Uterus (tissue), 4 donors: ENCODE measurements at places on chromosomes 7 and 10. TPM values are rescaled to one million over a fixed set of nuclear protein-coding genes. Genes with fewer than 3 reads are reported as not detected.

- DNase-seq, result no peak
Observed at GRCh38 chr10:133527771-133528271, 658 bp downstream of the CYP2E1 start.

DNA sequence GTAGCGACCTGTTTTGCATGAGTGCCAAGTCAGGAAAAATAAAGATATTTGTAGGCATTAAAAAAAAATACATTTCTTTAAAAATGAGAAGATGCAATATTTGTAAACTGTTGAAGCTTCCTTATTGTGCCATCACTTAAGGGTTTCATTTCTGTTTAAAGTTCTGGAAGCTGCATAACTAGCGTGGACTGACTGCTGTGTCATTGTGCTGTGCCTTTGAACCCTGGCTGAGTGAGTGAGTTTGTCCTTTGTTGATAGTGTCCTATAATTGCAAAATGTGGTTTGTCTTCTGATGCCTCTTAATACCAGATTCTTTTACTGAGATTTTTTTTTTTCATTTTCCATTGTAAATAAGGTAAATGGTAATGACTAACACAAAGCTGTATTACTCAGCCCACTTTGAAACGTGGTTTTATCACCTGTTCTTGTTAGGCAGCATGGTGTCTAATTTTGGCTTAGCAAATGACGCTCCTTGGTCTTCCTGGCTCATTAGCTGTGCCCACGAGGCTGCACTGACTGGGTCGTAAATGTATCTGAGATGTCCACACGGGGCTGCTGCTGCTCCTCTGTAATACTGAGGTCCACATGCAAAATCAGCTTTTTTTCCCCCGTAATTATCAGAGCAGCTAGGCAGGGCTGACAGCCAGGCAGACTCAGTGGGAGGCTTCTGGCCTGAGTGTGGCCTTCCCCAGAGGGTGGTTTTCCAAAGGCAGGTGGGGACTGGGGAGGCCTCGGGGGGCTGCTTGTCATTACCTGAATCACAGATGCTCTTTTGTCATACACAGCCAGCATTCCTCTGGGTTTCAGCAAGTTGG lies 14.8 kb downstream of the ZSCAN25 start:
- DNase-seq, result no peak

DNA sequence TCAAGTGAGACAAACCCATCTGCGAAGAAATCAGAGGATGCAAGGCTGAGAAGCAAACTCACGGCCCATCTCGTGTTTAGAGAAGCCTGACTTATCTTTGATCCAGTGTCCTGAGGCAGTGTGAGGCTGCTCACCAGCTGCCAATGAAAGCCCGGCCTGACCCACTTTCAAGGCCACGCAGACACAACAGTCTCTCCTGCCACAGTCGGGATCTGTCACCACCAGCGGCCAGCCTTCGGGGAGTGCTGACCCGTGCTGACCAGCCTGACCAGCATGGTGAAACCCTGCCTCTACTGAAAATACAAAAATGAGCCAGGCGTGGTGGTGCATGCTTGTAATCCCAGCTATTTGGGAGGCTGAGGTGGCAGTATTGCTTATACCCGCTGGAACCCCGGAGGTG lies 7.4 kb upstream of the DNAJB6 start:
- DNase-seq, result no peak

GRCh38 chr10:86691333-86692022 lies 23.2 kb downstream of the LDB3 start:
- no peak for DNase-seq

DNA sequence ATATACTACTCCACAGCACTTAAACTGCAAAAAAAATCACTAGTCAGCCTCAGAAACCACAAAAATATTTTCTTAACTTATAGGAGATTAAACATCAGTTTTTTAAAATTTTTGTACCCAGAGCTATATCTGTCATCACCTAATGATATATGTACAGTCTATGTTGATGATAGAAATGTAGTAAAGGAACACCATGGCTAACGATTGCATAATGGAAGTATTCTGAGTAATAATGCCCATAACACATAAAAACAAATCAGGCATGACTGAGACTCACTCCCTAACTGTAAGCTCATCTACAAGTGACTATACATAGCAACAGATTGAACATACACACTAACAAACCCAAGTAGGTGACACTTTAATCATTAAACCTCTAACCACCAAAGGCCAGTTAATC lies 51.3 kb downstream of the TSPAN12 start:
- DNase-seq, result no peak

DNA sequence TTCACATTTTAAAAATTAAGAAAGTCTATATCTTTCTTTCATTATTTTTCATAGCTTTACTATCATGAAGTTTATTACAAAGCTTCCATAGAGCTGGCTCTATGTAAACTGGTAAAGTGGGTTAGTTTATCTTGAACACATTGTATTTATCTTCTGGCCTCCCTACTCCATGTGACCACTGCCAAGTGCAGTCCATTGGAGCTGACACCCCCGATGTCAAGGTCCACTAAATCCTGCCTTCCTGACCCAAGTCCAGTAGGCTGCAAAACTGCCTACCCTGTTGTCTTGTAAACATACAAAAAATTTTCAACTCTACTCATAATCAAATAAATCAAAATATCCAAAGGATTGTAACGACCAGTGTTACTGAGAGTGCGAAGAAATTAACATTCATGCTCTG lies 10.2 kb downstream of the DNAJC12 start:
- DNase-seq, result no peak

GRCh38 chr7:85512790-85513189 lies 325.9 kb upstream of the SEMA3D start:
- DNase-seq, result no peak

DNA sequence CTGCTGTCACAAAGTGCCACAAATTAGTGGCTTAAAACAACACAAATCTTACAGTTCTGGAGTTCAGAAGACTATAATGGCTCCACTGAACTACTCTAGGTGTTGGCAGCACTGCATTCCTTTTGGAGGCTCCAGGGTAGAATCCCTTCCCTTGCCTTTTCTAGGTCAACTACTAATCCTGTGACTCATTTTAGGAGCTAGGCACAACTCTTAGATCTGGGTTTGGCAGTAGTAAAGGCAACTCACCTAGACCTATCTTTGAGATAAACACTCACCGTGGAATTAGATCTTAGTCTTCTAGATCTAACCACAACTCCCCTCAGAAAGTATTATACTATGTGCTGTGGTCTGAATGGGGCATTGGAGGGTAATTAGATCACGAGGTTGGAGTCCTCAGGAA lies 60.4 kb downstream of the ANKIB1 start:
- no peak for DNase-seq

GRCh38 chr7:30575910-30576309 lies 18.8 kb upstream of the GARS1 start:
- DNase-seq, result no peak

- no peak for DNase-seq
Observed at GRCh38 chr10:127347202-127347959, 151.0 kb upstream of the INSYN2A start.

- DNase-seq, result no peak
Observed at GRCh38 chr10:78079411-78079810, 45.7 kb downstream of the RPS24 start.

- no peak for DNase-seq
Observed at GRCh38 chr10:104892879-104893617, 252.0 kb downstream of the SORCS3 start.

DNA sequence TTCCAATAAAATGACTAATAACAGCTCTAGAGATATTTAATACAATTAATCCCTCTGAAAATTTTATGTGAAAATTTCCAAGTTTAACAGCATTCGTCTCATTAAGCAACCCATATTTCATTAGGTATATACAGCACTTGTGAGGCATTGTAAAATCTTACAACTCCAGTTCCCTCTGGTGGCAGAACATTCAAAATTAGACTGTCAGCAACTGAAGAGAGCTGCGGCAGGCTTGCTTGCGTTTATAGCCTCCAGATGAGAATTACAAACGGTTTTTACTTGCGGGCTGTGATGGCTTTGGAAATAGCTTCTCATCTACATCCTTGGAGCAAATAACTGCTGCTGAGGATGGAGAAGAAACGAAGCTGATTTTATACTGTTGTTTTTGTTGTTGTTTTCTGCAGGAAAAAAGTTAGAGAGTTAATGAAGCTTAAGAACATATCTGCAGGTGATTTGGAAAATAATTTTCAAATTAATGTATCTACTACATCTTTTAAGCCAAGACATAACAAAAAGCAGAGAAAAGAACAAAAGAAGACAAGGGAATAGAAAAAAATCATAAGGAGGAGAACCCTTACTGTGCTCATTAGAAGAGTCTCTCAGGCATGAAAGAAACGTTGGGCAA lies 171.3 kb downstream of the MAGI2 start:
- DNase-seq, result no peak

- no peak for DNase-seq
Observed at GRCh38 chr10:76301950-76302349, 870.5 kb downstream of the LRMDA start.

- DNase-seq, result no peak
Observed at GRCh38 chr7:157658851-157659412, 322.1 kb downstream of the DNAJB6 start.

- DNase-seq, result no peak
Observed at GRCh38 chr10:90412582-90412981, 445.3 kb downstream of the HTR7 start.

DNA sequence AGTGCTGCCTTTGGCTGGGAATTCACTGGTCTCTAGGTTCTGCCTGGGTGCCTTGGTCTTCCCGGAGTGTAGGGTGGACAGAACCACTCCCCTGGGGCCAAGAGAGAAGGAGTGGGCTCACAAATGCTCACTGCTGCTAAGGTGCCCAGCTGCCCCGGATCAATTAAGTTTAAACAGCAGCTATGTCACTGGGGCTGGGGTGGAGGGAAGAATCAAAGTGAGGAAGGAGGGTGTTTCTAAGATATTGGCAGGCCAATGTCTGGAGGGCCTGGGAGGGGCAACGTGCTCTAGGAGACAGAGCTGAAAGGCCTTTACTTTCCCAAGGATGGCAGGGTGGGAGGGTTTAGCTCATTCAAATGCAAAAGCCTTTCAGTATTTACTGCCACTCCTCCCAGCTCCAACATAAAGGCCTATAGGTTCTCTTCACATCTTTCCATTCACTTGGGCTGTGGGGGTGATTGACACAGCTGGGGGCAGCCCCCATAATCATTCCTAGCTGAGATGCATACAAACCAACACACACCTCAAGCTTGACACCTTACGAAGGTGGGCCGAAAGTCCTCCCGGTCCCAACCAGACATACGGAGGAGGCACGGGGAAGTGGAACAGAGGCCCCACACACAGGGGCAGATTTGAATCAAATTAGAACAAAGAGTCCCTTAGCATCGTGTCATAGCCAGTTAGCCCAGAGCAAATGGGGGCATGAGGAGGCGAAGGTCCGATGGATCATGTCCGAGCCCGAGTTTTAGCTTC lies 108.0 kb upstream of the EFCAB10 start:
- no peak for DNase-seq

GRCh38 chr7:135353832-135354231 lies 120.2 kb downstream of the STRA8 start:
- no peak for DNase-seq

DNA sequence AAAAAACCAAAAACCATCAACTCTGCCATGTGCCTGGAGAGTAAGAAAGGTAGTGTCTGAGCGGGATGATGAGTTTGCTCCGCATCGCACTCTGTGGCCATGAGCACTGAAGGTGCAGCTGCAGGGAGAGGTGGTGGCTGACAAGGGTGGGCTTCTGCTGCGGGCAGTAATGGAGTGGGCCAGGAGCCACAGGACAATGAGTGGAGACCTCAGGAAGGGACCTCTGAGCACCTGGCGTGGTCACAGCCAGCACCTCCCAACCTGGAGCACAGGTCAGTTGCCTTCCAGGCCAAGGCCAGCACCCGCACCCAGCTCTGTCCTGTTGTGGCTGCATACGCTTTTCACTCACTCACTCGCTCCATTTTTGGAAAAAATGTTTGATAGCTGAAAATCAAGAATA lies 115.5 kb downstream of the ANKRD61 start:
- no peak for DNase-seq

DNA sequence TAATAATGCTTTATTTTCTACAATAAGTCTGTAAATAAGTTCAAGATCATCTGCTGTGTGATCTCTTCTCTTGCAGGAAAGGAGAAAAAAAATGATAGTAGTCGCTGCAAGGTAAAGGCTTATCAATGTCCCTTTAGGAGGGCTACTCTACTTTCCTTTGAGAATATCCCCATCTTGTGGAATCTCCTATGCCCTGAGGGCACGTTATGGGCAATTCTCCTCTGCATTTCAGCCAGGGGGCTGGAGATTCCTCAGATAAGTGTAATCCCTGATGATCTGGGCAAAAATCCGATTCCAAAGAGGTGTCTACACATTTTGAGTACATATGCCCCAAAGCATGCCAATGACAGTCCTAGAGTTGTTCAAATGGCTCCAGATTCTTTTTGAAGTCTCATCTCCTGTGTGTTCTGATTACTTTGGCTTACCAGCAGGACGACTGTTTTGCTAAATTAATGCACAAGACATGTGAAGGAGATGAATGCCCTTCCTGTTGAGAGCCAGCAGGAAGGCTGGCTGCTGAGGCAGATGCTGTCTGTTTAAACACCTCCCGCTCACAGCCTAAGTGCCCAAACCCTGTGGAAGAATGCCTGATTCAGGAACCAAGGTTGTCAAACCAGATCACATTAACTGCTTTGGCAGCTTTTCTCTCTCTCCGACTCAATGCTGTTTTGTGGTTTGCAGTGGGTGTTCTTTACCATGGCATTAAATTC lies 171.2 kb upstream of the COL1A2 start:
- DNase-seq, result no peak

DNA sequence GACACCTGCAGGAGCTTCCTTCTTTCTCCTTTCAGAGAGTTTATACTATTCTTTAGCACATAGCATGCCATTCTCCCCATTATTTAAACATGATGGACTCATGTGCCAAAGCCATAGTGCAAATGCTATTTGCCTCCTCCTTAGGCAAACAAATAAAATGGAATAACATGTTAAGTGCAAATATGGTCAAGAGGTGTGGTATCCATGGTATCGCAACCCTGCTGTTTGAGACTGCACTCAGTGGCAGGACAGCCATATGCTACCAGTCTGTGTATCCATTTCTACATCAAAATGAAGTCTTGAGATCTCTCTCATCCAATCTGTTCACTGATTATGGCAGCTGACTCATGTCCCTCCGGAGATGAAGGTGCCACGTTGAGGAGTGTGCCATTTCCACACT lies 22.8 kb downstream of the HEPACAM2 start:
- no peak for DNase-seq

- DNase-seq, result no peak
Observed at GRCh38 chr10:72802763-72803505, 90.6 kb upstream of the OIT3 start.

GRCh38 chr10:122468926-122469781 lies 7.8 kb downstream of the HTRA1 start:
- DNase-seq, result peak; percentile 76

- peak; percentile 69 for DNase-seq
Observed at GRCh38 chr10:114550756-114551635, 107.1 kb downstream of the ABLIM1 start.

Gene ADAP1
- total RNA-seq, result 5.3 TPM

Gene ZNF746
- total RNA-seq, result 23.4 TPM

Gene CDHR1
- total RNA-seq, result 1.0 TPM

Gene TNS3
- 62.7 TPM for total RNA-seq

Gene GPR26
- not detected for total RNA-seq

Gene TMEM229A
- 7.1 TPM for total RNA-seq

Gene INA
- total RNA-seq, result not detected

Gene ZNF438
- total RNA-seq, result 24.6 TPM

Gene TFR2
- total RNA-seq, result not detected

Gene DDX56
- total RNA-seq, result 42.9 TPM

Gene RNF148
- 4.9 TPM for total RNA-seq

Gene NPSR1
- not detected for total RNA-seq

Gene ADGRA1
- 0.07 TPM for total RNA-seq

Gene WIPF3
- 4.1 TPM for total RNA-seq

Gene SYT15
- total RNA-seq, result 3.0 TPM

Gene TMEM196
- 1.0 TPM for total RNA-seq

Gene PDK4
- 12.0 TPM for total RNA-seq

Gene TDRD1
- total RNA-seq, result 1.5 TPM

Gene POLR3A
- 19.4 TPM for total RNA-seq

Gene GCK
- total RNA-seq, result not detected

Gene MCM7
- total RNA-seq, result 74.8 TPM
